ENCODE measurements at places on chromosomes 5 and 9. TPM values are rescaled to one million over a fixed set of nuclear protein-coding genes. Genes with fewer than 3 reads are reported as not detected.

The TTC23L gene
- not detected for total RNA-seq

The BTNL9 gene
- 0.13 TPM for total RNA-seq

The NAIP gene
- total RNA-seq, result 7.3 TPM

DNA sequence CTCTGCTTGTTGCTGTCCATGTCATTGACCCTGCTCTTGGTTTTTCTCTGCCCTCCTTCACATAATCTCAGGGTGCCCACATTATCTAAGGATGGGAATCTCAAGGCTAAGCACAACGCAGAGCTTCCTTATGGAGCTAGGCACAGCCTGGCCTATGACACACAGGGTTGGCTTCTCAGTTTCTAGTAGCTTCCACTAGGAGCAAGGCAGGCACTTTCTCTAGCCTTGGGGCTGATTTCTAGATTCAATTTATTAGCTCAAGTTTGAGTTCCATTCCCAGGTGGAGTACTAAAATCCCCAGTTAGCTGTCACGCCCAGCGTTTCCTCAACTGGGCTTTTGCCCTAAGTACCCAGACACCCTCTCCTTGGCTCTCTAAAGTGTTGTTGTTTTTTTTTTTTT lies 12.4 kb downstream of the IL4 start:
- no peaks in the 10 kb centered on the region for H3K27me3 ChIP-seq
- no peak overlapping the region for H3K4me3 ChIP-seq
- DNase-seq, result no peak
- no peaks in the 10 kb centered on the region for H3K4me1 ChIP-seq
- H3K36me3 ChIP-seq, result no peaks in the 10 kb centered on the region

GRCh38 chr9:126516936-126517832 lies 96.5 kb upstream of the LMX1B start:
- DNase-seq, result peak; percentile 53
- H3K36me3 ChIP-seq, result no peaks in the 10 kb centered on the region
- H3K27ac ChIP-seq, result no peak overlapping the region
- peaks cover 28% of the 10 kb centered on the region for H3K27me3 ChIP-seq
- peaks cover 5% of the 10 kb centered on the region for H3K4me1 ChIP-seq

DNA sequence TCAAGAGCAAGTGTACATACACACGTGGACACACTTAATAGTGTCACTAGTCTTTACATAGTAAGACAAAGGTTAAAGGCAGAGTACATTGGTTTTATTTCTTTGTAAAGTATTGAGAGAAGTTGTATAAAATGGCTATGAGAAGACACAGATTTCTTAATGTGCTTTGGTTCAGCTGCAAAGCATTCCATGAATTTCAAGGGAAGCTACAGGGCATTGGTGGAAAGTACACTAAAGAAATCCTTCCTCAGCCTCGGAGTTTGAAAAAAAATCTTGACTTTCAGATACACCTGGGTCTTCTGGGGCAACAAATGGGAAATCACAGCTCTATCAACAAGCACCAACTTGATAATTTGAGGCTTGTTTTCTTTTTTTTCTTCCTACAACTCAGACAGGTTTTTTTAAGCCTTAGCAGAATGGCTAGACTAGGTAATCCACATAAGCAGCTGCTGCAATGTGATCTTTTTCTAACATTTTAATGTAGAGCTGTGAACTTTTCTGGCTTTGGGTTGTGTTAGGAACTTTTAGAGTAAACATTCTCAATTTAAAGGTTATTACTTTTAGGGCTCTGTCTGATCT lies 140.4 kb upstream of the FST start:
- no peaks in the 10 kb centered on the region for H3K27me3 ChIP-seq
- DNase-seq, result no peak
- H3K4me1 ChIP-seq, result peaks cover under 1% of the 10 kb centered on the region
- no peaks in the 10 kb centered on the region for H3K36me3 ChIP-seq
- H3K4me3 ChIP-seq, result no peak overlapping the region
- H3K27ac ChIP-seq, result no peak overlapping the region

- DNase-seq, result no peak
- no peaks in the 10 kb centered on the region for H3K27me3 ChIP-seq
- H3K36me3 ChIP-seq, result no peaks in the 10 kb centered on the region
- H3K27ac ChIP-seq, result no peak overlapping the region
Observed at GRCh38 chr9:106797299-106797698, 65.7 kb upstream of the ZNF462 start.

DNA sequence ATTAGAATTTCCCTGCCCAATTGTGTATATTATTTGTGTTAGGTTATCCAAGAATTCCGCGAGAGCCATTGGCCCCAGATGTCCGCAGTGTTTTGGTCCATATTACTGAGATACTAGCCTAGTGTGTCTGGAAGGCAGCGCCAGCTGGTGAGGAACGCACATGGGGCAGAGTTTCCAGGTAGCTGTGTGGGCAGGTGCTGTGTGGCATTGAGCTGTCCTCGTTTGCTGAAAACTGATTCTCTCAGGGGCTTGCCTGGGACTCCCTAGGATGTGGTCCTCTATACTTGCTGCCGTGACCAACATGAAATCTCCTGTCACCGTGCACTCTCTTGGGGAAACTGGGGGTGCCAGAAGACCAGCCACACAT lies 288.7 kb downstream of the FANCC start:
- H3K4me1 ChIP-seq, result peaks cover 25% of the 10 kb centered on the region
- H3K4me3 ChIP-seq, result no peak overlapping the region
- no peak for DNase-seq
- H3K36me3 ChIP-seq, result no peaks in the 10 kb centered on the region
- H3K27ac ChIP-seq, result no peak overlapping the region
- no peaks in the 10 kb centered on the region for H3K27me3 ChIP-seq

GRCh38 chr9:72043576-72043975 lies 16.8 kb downstream of the C9orf57 start:
- DNase-seq, result no peak
- no peaks in the 10 kb centered on the region for H3K36me3 ChIP-seq
- no peaks in the 10 kb centered on the region for H3K4me1 ChIP-seq
- H3K4me3 ChIP-seq, result no peak overlapping the region
- no peak overlapping the region for H3K27ac ChIP-seq

GRCh38 chr9:104866191-104866590 lies 61.8 kb downstream of the ABCA1 start:
- no peaks in the 10 kb centered on the region for H3K27me3 ChIP-seq
- H3K36me3 ChIP-seq, result no peaks in the 10 kb centered on the region
- DNase-seq, result no peak
- H3K4me3 ChIP-seq, result no peak overlapping the region

GRCh38 chr9:81073821-81074220 lies 615.5 kb downstream of the TLE1 start:
- H3K27ac ChIP-seq, result no peak overlapping the region
- no peak for DNase-seq
- H3K4me3 ChIP-seq, result no peak overlapping the region
- H3K36me3 ChIP-seq, result no peaks in the 10 kb centered on the region

DNA sequence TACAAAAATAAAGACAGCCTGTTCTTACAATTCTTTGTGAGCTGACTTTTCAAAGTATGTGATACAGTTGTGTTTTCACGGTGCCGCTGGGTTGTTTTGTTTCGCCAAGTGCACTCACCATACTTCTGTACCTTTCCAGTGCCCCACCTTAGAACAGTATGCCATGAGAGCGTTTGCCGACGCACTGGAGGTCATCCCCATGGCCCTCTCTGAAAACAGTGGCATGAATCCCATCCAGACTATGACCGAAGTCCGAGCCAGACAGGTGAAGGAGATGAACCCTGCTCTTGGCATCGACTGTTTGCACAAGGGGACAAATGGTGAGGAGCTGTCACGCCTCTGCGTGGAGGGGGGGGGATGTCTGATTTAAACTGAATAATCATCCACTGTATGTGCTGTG lies 12.9 kb downstream of the CCT5 start:
- H3K36me3 ChIP-seq, result peaks cover 45% of the 10 kb centered on the region
- DNase-seq, result no peak
- H3K4me3 ChIP-seq, result no peak overlapping the region
- no peaks in the 10 kb centered on the region for H3K27me3 ChIP-seq

All from endothelial cell of umbilical vein (primary cell).